Articular chondrocyte of knee joint (primary cell): ENCODE measurements at places on chromosomes 4 and X. TPM values are rescaled to one million over a fixed set of nuclear protein-coding genes. Genes with fewer than 3 reads are reported as not detected.

Gene AWAT2
- total RNA-seq = not detected in 2 replicates

Gene COL25A1
- under 0.01 and 0.22 TPM in 2 replicates for total RNA-seq

Gene CXCL3
- total RNA-seq = 0.39 and 0.43 TPM in 2 replicates

Gene IL13RA2
- total RNA-seq = 11.9 and 20.0 TPM in 2 replicates

Gene SPANXN5
- not detected in 2 replicates for total RNA-seq

Gene GAGE12J
- total RNA-seq = not detected in 2 replicates

Gene MID2
- total RNA-seq = 28.6 and 32.4 TPM in 2 replicates

Gene TEX13B
- total RNA-seq = not detected in 2 replicates

Gene KCNE5
- 0.11 and 0.39 TPM in 2 replicates for total RNA-seq

Gene OTUD6A
- total RNA-seq = not detected in 2 replicates

Gene DOK7
- total RNA-seq = 0.13 and 0.22 TPM in 2 replicates

Gene KLKB1
- 0.26 and 0.54 TPM in 2 replicates for total RNA-seq

Gene SMIM31
- 0.11 TPM in 1 of 2 replicates, not detected in the other for total RNA-seq

Gene WNK3
- total RNA-seq = 2.2 and 3.0 TPM in 2 replicates

Gene PAGE5
- not detected in 2 replicates for total RNA-seq

Gene HS3ST1
- 0.22 and 0.52 TPM in 2 replicates for total RNA-seq
